ENCODE measurements at places on chromosomes 13 and 19.

DNA sequence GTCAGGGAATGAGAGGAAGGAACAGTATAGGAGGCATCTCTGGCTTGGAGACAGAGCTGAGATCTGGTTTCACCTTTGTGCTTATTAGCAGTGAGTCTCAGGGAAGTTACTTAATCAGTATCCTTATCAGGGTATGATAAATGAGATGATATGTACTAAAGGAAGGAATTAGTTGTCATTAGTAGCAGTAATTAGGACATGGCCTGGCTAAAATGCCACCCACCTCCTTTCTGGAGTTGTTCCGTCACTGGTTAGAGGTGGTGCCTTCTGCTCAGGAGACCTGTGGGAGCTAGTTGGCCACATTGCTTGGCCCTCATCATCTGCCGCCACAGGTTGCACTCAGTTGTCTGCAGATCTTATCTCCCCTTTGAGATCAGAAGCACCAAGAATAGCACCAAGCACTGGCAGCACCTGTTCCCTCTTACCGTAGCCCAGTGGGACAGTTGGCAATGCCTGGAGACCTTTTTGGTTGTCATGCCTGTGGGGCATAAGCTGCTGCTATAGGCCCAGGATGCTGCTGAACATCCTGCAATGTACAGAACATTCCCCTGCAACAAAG lies 4.7 kb downstream of the GPATCH1 start:
- DNase-seq, result no peak

DNA sequence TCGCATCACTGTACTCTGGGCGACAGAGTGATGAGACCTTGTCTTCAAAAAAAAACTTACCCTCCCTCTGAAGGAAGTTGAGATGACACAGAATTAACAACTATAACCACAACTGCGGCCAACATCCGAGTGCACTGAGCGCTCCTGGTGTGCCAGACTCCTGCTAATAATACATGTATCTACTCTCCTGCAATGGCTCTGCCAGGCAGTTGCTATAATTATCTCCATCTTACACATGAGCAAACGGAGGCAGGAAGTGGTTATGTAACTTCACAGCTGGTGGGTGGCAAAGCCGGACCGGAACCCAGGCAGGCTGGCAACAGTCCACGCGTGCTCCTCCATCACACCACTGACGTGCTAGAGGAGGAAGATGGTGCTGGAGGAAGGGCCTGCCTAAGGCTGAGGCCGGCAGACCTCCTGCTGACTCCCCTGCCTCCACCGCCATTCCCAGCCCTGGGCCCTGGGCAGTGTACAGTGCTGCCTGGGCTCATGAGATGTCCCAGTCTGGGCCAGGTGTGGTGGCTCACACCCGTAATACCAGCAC lies 12.6 kb downstream of the XRCC1 start:
- DNase-seq, result peak; percentile 75

DNA sequence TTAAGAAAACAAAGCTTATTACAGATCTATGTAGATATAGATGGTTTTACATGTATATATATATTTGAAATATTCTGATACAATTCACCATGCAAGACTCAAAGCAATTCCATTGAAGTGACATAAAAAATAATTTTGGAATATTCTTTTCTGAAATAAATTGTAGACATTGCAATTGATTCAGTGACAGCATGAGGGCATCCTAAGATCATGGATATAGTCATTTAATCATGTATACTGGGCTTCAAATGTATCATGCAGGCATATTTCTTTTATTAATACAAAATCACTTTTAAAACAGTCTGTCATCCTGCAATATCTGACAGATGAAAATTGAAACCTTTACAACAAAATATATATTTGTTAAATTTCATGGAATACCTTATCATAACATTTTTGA lies 286.7 kb upstream of the SLITRK6 start:
- no peak for DNase-seq

GRCh38 chr19:46000491-46001246 lies 5.4 kb downstream of the CCDC61 start:
- DNase-seq, result peak; percentile 67

DNA sequence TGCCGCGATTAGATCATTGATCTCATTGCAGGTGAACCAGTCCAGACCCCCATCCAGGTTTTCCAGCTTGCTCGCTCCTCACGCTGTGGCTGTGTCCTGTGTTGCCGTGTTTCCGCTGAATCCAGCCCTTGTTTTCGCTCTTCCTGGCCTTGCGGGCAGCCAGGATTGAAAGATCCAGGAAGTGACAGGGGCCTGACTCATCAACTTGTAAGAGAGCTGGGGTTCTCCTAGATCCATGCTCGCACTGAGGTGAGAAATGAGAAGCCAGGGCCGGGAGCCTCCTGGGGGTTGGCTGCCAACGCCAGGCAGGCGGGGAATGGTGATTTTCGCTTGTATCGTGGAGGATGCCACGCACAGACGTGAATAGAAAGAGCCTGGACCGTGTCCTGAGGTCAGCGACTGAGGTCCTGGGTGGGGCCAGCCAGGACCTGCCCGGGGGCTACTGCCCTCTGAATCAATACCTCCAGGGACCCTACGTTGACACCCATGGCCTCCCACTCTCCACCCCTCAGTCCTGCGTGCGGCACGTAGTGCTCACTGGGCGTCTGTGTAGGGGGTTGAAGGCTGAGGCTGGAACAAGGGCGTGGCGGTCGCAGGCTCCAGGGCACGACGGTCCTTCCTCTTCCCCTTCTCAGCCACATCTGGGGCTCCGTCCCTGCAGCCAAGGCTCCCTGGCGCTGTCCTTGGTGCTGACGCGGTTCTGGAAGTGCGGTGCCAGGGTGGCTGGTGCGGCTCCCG lies 7.3 kb upstream of the PTPRH start:
- no peak for DNase-seq

DNA sequence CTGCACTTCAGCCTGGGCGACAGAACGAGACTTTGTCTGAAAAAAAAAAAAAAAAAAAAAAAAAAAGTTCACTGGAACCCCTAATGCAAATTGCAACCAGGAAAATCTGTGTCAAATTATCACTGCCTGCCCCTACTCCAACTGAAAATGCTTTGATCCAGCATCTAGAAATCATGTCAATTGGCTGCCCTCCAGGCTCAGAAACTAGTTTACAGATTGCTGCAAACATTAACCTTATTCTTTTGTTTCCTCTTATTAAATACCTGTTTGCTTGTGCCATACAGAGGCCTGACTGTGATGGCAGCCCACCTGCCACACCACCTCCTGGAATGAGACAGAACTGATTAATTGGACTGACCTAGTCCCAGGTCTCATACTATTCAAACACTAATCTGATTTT lies 18.6 kb upstream of the AKT2 start:
- DNase-seq, result no peak

Data from stimulated activated CD8-positive, alpha-beta memory T cell treated with anti-CD3 and anti-CD28 coated beads, Interleukin-7, amount 100 ng/mL, for 4 hours (primary cell).